ENCODE measurements at places on chromosomes 6 and 20. TPM values are rescaled to one million over a fixed set of nuclear protein-coding genes. Genes with fewer than 3 reads are reported as not detected.

DNA sequence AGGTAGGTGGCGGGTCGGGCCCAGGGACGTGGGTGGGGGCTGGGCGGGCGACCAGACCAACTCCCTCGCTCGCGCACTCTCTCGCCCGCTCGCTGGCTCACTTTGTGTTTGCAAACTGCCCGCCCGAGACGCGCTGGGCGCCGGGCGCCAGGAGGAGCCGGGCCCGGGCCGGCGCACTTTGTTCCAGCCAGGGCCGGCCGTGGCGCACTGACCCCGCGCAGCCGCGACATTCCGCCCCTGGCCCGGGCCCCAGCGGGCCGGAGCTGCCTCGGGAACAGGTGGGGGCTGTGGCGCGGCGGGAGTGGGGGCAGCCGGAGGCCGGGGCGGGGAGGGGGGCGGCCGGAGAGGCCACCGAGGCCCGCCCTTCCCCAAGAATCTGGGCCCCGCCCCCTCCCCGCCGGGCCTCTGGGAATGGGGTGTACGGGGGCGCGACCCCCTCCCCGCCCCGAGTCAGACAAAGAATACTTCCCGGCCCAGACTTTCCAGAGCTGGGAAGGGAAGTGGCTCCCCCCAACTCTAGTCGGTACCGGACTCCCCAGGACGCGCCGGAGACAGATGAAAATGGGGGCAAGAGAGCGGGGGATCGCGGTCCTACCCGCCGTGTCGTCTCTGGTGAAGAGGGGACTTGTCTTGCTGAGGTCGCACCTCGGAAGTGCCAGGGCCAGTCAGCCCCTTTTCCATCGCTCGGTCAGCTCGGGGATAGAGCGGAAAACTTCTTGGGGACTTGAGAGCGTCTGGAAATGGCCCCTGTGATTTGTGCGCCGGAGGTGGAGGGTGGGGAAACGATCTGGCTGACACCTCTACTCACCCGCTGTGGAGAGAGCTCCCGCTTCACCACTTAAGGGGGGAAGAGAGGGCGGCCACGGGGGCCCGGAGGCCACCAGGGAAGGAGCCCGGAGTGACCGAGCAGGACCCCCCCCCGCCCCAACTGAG lies 951 bp downstream of the FOXP4 start:
- DNase-seq, result no peak

GRCh38 chr20:37257530-37257929 lies 4.1 kb downstream of the GHRH start:
- no peak for DNase-seq

Gene CHRNA4
- 9.5 TPM for polyA plus RNA-seq

Gene FOXA2
- polyA plus RNA-seq, result 0.07 TPM
